ENCODE measurements at places on chromosomes 4 and X.

DNA sequence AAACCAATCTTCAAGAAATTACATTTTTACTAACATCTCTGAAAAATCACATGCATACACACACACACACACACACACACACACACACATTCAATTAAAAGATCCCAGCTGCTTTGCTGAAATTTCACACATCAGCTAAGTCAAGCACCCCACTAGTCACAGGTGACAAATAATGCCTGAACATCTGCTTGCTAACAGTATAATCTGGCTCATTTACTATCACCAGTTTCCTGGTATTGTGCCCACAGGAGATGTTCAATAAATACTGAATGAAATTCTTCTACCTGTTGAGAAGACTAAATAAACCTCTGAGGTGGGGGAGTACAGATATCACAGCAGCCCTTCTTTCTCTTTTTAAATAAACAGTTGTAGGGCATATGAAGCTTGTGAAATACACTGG lies 994.0 kb downstream of the ARAP2 start:
- DNase-seq = no peak

DNA sequence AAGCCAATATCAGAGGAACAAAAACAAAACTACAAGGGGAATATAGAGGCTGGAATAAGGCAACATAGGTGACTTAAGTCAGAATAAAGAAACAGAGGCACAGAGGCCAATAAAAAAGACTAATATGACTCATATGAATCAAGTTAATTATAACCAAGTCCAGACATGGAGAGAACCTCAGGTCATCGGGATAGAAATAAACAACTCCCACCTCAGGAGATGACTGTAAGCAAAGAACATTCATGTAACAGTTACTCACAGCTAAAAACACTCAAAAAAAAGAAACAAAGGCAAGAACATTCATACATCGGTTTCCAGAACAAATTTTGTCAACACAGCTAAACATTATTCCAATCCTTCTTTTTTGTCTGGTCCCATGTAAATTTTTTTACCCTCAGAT lies 60.3 kb upstream of the RXFP1 start:
- no peak for DNase-seq

DNA sequence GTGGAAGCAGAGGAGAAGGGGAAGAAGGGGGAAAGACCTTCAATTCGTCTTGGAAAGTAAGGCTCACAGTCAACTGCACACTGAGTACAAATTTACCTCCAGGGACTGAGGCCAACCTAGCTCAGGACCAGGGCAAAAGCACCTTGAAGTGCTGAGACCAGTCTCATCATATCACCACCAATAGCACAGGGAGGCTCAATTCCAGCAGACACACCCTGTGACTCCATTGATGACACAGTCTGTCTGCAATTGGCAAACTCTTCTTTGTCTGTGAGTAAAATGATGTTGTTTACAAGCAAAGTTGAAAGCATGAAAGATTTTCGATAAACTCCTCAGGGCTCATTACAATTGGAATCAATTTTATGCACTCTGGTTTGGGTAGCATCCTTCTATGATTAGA lies 32.3 kb downstream of the TRIML1 start:
- DNase-seq = no peak

- no peak for DNase-seq
Observed at GRCh38 chr4:19945979-19946380, 305.7 kb upstream of the SLIT2 start.

DNA sequence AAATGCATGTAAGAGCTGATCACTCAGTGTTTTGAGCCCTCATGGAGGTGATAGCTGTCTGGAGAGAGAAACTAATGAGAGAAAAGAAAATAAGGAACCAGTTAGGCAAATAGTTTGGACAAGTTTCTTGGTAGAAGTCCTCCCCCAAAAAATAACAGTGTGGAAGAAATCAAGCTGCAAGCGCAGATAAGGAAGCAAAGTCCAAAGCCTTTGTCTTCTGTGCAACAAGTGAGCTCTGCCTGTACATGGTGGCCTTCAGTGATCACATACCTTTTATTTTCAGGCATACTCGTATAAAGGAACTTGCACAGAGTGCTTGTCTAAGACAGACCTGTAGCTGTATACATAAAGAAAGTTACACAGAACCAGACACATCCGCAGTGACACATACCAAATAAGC lies 2.5 kb upstream of the UGT2A3 start:
- DNase-seq = peak; percentile 24

All from hematopoietic multipotent progenitor cell treated with erythropoietin and hydrocortisone succinate and interleukin-3 and kit ligand, for 8 days (in vitro differentiated cells).